ENCODE measurements at places on chromosomes 2 and 18.
A peak's percentile ranks its signal among the peaks of the same experiment; 100 is the strongest.

GRCh38 chr2:71798266-71799012, 345.1 kb downstream of the DYSF start:
- DNase-seq, result peak; percentile 11

GRCh38 chr2:16069933-16070647, 129.7 kb downstream of the MYCN start:
- no peak for DNase-seq

DNA sequence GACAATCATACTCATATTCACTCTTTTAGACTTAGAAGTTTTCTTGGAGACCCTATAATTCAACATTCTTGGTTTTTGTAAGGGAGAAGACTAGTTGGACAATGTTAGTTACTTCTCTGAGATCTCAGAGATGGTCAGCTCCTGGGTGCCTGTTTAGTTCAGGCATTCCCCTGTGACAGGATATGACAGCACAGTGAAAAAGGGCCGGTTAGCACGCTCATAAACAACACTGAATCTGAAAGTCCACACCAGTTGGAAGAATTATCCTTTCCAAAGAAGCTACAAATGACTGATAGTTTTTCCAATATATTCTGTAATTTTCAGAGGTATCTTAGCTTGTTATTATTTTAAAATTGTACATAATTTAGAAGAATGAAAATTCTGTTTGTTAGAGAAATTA, 75.7 kb downstream of the ADAM23 start:
- DNase-seq, result no peak

- DNase-seq, result no peak
Observed at GRCh38 chr2:67993329-67993728, 69.5 kb downstream of the C1D start.

DNA sequence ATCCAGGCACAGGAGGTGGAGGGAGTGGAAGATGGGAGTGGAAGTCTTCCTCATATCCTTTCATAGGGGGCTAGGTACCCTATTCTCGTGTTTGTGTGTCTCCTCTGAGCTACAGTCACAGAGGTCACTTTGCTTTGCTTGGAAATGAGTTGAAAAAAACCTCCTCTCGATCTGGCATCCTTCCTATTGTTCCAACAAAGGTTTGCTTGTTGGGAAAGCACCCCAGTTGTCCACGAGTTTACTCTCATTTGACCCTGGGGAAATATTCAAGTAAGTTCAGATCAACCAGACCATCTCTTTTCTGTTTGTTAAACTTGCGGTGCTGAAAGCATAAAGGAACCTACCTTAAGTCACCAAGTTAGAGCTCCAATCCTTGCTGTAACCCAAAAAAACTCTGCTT, 59.3 kb downstream of the ARHGEF33 start:
- no peak for DNase-seq

- peak; percentile 56 for DNase-seq
Observed at GRCh38 chr2:240435457-240435947, at the start of gene GPC1. Gene GPC1 (plus strand): TSS chr2:240435663. CDS start chr2:240435919, 256 bp downstream.

DNA sequence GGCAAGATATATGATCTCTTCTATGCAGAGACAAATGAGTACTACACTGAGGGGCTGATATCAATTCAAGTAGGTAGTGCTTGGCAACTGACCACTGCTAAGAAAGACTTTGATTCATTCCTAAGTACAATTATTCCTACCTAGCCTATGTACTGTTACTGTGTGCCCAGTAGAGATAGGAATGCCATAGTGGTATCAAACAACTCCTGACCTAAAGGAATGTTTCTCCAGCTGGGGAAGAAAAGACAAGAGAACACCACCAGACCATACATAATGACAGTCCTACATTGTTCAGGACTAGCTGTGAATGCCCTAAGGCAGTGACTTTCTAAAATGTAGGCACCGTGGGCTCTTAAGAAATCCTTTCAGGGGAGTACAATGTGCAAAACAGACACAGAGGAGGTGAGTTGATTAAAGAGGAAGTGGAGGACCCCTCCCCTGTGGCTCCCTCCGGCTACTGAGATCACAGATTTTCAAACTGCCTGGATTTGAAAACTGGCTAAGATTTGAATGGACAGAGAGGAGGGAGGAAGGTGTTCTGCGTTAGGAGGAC, 89.1 kb downstream of the ANTXR1 start:
- no peak for DNase-seq

DNA sequence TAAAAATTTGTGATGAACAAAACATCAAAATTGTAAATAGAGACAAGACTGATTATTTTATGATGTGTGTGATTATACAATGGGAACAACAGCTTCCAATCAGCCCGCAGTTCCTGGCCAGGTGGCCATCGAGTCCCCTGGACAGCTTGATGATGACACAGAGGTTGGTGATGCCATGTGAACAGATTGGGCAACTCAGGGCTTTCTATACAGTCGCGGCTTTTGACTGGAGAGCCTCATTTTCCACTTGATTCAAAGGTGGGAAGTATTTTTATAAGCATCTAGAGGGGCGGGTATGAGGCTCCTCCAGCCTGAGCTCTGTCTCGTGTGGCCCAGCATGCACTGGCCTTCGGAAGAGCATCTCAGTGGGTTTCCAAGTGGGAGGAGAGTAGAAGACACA, 14.9 kb upstream of the HPCAL1 start:
- no peak for DNase-seq

GRCh38 chr2:51681854-51682253, 649.9 kb upstream of the NRXN1 start:
- DNase-seq, result no peak

DNA sequence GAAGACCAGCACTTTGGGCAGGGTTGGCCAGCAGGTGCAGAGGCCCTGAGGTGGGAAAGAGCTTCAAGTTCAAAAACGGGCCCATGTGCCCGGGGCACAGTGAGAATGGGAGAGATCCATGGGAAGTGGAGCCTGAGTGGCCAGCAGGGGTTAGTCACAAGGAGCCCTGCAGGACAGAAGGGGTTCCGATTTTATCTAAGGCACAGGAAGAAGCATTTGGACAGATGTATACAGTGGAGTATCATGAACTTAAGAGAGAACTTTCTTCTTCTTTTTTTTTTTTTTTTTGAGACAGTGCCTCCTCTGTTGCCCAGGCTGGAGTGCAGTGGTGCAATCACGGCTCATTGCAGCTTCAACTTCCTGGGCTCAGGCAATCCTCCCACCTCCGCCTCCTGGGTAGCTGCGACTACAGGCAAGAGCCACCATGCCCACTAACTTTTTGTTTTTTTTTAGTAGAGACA, 24.0 kb downstream of the WIPF1 start:
- no peak for DNase-seq

DNA sequence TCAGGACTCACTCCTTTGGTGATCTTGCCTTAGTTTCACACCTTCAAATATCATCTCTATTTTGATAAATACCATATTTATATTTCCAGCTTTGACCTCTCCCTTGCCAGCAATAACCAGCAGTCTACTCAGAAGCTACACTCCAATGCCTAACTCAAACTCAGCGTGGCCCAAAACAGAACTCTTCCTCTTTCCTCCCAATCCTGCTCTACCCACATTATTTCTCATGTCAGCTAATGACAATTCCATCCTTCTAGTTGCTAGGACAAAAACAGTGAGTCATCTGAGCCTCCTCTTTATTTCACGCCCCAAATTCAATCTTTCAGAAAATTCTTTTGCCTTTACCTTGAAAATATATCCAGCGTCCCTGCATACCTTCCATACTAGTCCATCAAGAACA, 23.5 kb downstream of the CYRIA start:
- DNase-seq, result no peak

DNA sequence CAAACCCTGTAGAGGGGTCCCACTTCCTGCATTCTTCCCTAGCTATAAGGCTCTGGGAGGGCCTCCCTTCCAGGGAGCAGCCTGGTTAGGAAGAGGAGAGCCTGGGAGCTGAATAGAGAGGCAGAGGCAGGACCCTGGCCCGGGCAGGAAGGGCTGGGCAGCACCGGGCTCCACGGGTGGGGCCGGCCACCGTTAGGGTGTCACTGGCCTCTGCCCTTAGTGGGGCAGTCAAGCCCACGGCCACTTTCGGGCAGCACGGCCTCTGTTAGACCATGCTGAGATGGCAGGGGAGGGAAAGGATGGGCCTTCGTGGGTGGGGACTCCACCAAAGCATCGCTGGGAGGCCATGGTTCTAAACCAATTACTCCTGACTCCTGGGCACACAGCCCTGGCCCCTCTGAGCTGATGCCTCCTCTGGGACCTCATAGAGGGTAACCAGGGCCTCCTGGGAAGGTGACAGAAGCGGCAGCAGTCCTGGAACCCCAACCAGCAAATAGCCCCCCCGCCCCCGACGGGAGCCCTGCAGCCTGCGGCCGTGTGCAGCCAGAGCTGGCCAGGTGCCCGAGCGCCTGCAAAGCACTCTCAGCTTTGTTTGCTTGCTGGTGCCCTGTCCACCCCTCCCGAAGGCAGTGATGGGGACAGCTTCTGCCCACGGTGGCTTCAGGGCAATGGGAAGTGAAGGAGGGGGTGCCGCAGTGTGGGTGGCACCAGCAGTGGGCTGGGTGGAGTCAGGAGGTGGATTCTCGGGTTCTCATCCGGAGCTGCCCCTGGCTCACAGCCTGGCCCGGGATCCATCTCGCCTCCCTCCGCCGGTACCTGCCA, 16.3 kb upstream of the HPCAL1 start:
- no peak for DNase-seq

GRCh38 chr18:56233595-56233994, 404.8 kb downstream of the TXNL1 start:
- peak; percentile 85 for DNase-seq

DNA sequence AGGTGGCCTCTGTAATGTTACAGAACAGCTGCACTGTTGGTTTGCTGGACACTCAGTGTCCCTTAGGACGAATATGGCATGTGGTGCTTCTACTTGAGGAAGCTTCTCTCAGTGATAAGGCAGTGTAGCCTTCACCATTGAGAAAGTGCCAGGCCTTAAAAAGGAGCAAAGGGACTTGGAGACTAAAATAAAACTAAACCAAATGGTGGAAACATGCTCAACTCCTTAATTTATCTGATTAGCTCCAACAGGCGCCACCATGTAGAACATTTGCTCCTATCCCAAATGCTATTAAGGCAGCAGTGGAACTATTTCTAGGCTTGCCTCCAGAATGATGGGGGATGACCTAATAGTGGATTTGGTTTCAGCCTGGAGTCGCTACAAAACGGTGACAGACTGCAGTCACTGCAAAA, 77.5 kb upstream of the MYL1 start:
- DNase-seq, result no peak

GRCh38 chr18:79912994-79913831, 38.2 kb downstream of the SLC66A2 start:
- DNase-seq, result no peak

DNA sequence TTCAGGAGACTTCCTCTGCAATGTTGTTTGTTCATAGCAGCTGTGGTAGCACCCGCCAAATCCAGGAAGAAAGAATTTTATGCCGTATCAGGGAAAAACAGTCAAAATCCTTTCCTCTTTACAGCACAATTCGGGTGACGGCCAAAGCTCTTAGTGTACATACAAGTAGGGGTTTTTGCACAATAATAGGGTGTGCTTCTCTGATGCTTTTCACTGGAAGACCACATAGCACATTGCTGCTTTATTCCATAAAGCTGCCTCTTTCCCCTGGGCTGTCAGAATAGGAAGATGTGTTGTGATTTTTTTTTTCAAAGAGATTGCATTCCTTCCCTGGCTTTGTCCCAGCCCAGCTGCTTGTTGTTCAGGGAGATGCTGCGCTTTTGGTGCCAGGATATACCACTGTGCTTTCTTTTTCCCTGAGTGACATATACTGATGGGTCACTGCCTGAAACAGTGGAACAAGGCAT, 27.2 kb upstream of the LANCL1 start:
- DNase-seq, result no peak

- peak; percentile 95 for DNase-seq
Observed at GRCh38 chr2:67561457-67561965, 164.4 kb downstream of the ETAA1 start.

GRCh38 chr18:48580066-48580465, 41.2 kb downstream of the CTIF start:
- no peak for DNase-seq

- no peak for DNase-seq
Observed at GRCh38 chr2:83233326-83233725, 1225.8 kb downstream of the SUCLG1 start.

DNA sequence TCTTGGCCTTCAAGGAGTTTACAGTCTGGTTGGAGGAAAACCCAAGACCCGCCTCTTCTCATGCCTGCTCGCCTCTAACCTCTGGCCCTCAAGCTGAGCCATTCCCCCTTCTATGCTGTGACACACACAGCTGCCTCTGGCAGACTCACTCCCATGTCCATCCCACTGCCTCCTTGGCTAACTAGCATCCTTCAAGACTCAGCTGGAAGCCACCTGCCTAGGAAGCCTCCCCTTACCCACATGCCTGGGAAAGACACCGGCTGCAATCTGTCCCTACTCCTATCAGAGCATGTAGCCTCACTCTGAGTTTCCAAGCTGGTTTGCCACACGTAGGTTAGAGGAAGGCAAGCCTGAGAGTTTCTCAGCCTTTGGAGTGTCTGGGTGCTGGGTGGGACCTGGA, 6.9 kb upstream of the MGAT4A start:
- no peak for DNase-seq

DNA sequence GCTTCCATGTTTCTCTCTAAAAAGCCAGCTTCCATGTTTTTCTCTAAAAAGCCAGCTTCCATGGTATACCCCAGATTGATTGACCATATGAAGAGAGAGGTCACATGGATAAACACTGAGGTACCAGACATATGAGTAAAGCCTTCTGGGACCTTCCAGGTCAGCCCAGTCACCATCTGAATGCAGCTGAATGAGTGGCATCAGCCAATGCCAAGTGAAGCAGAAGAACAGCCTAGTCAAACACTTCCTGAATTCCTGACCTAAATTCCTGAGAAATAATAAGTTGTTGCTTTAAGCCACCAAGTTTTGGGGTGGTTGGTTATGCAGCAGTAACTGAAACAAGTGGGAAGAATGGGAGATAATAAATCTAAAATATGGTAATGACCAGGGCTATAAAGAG, 5.7 kb upstream of the ALS2 start:
- DNase-seq, result peak; percentile 62

GRCh38 chr2:142031656-142032055, 99.2 kb downstream of the LRP1B start:
- DNase-seq, result no peak

GRCh38 chr2:98382739-98383138, 36.5 kb downstream of the CNGA3 start:
- DNase-seq, result no peak

DNA sequence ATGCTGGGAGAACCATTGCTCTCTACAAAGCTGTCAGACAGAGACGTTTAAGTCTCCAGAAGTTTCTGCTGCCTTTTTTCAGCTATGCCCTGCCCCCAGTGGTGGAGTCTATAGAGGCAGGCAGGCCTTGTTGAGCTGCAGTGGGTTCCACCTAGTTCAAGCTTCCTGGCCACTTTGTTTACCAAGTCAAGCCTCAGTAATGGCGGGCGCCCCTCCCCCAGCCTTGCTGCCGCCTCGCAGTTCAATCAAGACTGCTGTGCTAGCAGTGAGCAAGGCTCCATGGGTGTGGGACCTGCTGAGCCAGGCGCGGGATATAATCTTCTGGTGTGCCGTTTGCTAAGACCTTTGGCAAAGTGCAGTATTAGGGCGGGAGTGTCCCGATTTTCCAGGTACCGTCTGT, 52.7 kb upstream of the SCYGR2 start:
- DNase-seq, result no peak

DNA sequence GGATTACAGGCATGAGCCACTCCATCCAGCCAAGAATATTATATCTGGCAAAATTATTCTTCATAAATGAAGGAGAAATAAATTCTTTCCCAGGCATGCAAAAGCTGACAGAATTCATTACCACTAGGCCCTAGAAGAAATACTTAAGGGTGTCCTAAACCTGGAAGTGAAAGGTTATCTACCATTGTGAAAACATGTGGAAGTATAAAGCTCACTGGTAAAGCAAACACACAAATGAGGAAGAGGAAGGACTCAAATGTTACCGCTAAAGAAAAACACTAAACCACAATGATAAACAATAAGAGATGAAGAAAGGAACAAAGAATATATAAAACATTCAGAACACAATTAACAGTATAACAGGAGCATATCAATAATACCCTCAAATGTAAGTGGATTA, 171.8 kb downstream of the CAMKMT start:
- DNase-seq, result no peak

Measured in astrocyte (in vitro differentiated cells and primary cell).